Stimulated activated CD4-positive, alpha-beta T cell treated with anti-CD3 and anti-CD28 coated beads, TNF-alpha, amount 100 ng/mL, for 4 hours (primary cell): ENCODE measurements at places on chromosomes 13 and 19.

DNA sequence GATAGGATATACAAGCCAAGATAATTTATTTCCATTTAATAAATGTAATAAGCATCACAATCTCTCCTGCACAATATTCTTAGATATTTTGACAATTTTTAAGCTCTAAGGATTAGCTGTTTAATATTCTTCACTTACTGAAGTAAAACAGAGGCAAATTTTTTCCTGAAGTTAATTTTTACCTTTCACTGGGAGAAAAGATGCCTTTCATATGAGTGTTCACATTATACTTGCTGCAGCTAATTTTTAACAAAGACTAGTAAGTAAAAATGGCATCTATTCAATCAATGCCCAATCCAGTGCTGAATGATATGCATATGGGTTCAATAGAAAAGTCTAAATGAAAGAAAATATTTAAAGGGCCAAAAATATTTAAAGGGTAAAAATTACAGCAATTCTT is 377.2 kb upstream of the GPC6 start:
- DNase-seq, result no peak

- no peak for DNase-seq
Observed at GRCh38 chr13:53254500-53254899, 225.9 kb downstream of the OLFM4 start.

GRCh38 chr13:110485604-110486003 is 75.9 kb downstream of the RAB20 start:
- no peak for DNase-seq

DNA sequence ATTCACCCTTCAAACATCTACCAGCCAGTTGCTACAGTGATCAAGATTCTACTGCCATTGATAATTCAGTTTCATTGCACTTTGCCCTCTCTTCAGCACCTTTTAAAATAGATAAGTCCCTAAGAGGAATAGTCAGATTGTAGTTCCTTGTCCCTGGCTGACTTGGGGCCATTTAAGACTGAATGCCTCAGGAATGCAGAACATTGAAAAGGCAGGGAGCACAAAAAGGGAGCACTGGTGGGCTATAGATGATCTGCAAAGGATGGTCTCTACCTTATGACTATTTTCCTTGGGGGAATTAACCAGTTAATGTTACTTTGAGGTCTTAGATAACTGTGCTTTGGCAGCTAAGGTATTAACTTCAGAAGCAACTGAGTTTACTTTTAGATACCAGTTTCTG is 46.9 kb downstream of the GPALPP1 start:
- DNase-seq, result no peak

DNA sequence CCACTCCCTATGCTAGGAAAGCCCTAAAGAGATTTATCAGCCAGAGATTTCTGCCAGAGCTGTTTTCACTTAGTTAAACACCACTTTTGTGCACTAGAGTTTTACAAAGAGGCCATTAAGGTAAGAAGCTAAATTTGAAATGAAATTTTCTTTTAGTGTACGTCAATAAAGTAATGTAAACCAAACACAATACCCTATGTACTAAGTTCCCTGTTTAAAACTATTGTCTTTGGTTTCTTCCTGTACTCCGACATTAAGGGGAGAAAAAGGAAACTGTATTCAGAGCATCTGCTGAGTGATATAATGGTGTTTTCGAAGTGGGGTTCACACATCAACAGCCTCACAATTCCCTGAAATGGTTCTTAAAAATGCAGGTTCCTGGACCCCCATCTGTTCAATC is 40.7 kb upstream of the STARD13 start:
- DNase-seq, result no peak

- DNase-seq, result no peak
Observed at GRCh38 chr13:79678100-79678499, 197.1 kb downstream of the NDFIP2 start.
